ENCODE measurements at places on chromosomes 11 and 22. TPM values are rescaled to one million over a fixed set of nuclear protein-coding genes. Genes with fewer than 3 reads are reported as not detected.

- H3K4me1 ChIP-seq: peaks cover 70% of the 10 kb centered on the region
- DNase-seq: no peak
- H3K27ac ChIP-seq: peak overlapping the region; percentile 92
- H3K4me3 ChIP-seq: peak overlapping the region; percentile 65
Measured at GRCh38 chr11:85752201-85752889, 58.6 kb downstream of the SYTL2 start.

DNA sequence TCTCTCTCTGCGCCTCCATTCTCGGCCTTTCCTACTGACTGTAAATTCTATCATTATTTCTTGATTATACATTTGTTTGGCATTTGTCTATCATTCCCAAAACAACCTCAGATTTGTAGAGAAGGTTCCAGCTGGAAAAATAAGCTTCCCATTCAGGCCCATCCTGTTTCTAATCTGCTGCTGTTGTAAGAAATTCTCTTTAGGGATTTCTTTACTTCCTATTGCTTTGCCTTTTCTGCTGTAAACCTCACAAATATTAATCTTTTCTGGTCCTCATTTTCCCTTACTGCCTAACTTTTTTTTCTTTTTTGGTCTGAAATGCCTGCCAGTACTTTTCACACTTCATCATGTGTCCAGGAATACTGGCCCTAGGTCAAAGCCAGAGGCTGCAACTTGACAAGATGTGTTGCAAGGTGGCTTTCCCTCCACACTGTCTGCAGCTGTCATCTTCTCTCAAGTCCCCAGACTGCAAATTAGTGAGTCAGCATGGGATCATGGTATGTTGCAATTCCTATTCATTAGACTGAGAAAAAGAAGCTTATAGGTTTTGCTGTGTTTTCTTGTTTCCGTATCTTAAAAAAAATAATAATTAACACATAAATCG lies 858.7 kb upstream of the CHORDC1 start:
- H3K4me1 ChIP-seq: no peaks in the 10 kb centered on the region
- no peak for DNase-seq
- H3K27me3 ChIP-seq: no peaks in the 10 kb centered on the region
- H3K36me3 ChIP-seq: no peaks in the 10 kb centered on the region
- no peak overlapping the region for H3K27ac ChIP-seq
- no peak overlapping the region for H3K4me3 ChIP-seq

GRCh38 chr11:27212248-27212780 lies 150.7 kb downstream of the CCDC34 start:
- no peak overlapping the region for H3K4me3 ChIP-seq
- no peaks in the 10 kb centered on the region for H3K36me3 ChIP-seq
- DNase-seq: no peak
- peaks cover 2% of the 10 kb centered on the region for H3K27me3 ChIP-seq
- H3K27ac ChIP-seq: no peak overlapping the region

DNA sequence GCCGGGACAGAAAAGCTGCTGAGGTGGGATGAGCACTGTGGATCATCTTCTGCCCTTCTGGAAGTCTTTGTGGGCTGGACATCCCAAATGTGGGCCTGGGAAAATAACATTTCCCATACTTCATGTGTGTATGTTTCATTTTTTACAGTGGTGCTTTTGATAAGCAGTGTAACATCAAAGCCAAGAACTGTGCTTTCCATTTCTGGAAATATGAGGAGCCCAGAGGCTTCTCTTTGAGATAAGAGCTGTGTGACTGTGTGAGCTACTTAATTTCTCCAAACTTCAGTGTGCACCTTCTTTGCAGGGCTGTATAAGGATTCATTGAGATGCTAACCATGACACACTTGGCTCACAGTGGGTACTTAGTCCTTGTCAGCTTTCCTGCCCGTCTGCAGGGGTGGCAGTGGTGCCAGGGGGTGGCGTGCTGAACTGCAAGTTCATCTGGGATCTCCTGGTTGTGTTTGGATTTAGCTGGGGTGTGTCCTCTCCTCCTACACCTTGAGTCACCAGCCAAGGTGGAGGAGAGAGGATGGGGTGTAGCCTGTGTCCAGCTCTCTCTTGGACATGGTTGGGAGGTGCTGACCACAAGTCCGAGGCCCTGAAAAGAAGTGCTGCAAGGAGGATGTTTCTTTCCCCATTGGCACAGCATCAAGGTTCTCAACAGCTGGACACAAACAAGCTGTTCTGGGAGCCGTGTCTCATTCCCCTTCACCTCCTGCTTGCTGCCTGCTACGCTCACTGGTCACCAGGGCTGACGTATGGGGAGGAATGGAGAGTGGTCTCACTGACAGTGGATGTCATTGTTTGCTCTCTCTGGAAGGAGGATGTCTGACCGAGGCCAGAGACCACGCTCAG lies 139.4 kb downstream of the TEAD1 start:
- no peak overlapping the region for H3K4me3 ChIP-seq
- DNase-seq: no peak
- no peaks in the 10 kb centered on the region for H3K36me3 ChIP-seq
- H3K4me1 ChIP-seq: peaks cover 24% of the 10 kb centered on the region
- H3K27me3 ChIP-seq: peaks cover 45% of the 10 kb centered on the region

DNA sequence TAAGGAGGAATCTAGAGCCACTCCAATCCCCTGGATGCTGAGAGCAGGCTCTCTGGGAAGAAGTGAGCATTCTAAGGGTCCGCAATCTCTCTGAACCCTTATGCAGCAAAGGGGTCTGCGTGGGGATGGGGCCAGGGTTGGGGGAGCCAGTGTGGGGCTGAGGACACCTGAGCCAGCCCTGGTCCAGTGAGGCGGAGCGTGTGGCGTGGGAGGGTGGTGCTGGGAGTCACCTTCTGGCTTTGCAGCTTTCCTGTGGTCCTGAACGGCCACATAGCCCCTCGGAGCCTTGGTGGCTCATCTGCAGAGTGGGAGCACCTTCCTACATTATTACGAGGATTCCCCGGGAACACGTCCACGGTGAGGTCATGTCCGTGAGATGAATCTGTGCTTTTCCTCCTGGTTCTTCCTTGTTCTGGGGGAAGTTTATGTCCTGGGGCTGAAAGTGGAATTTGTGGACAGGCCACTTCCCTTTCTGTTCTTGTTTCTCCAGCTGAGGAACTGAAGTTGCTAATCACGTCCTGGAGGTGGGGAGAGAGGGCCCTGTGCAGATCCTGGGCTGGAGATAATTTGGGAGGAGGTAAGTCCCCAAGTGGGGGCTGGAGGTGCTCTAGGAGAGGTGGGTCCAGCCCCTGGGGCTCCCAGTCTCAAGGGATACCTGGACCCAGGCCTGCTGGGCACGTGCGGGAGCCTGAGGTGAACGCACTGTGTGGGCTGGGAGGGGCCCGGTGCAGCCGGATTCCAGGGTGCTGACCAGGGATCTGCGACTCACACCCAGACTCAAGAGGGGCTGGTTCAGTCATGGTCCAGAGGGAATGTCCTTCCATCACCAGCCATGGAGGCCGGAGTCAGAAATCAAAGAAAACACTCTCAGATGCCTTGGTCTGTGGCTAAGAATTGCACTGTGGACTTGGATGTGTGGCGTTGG lies 6.1 kb downstream of the MRGPRE start:
- H3K4me3 ChIP-seq: no peak overlapping the region
- H3K27ac ChIP-seq: no peak overlapping the region
- H3K27me3 ChIP-seq: peaks cover 8% of the 10 kb centered on the region
- H3K4me1 ChIP-seq: peaks cover 5% of the 10 kb centered on the region
- H3K36me3 ChIP-seq: no peaks in the 10 kb centered on the region
- no peak for DNase-seq

Gene MRGPRG
- not detected for total RNA-seq

DNA sequence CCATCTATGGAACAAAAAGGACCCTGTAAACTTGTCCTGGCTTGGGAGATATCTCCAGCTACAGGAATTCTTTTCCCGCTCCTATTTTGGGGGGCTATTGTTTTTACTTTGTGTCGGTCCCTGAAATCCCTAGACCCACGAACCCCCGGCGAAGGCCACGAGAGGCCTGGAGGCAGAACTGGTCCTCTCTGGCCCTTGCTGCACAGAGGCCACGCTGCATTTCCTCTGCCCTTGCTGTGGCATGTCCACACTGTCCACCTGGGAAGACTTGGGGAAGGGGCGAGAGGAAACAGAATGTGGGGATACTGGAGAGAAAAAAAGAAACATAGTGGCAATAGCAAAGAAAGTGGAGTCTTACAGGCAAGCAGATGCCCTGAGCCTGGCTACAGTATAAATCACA lies 2.3 kb upstream of the ANO1 start:
- no peak overlapping the region for H3K27ac ChIP-seq
- H3K27me3 ChIP-seq: peaks cover 67% of the 10 kb centered on the region
- H3K4me1 ChIP-seq: peaks cover 3% of the 10 kb centered on the region
- DNase-seq: peak; percentile 13
- H3K36me3 ChIP-seq: no peaks in the 10 kb centered on the region
- no peak overlapping the region for H3K4me3 ChIP-seq

DNA sequence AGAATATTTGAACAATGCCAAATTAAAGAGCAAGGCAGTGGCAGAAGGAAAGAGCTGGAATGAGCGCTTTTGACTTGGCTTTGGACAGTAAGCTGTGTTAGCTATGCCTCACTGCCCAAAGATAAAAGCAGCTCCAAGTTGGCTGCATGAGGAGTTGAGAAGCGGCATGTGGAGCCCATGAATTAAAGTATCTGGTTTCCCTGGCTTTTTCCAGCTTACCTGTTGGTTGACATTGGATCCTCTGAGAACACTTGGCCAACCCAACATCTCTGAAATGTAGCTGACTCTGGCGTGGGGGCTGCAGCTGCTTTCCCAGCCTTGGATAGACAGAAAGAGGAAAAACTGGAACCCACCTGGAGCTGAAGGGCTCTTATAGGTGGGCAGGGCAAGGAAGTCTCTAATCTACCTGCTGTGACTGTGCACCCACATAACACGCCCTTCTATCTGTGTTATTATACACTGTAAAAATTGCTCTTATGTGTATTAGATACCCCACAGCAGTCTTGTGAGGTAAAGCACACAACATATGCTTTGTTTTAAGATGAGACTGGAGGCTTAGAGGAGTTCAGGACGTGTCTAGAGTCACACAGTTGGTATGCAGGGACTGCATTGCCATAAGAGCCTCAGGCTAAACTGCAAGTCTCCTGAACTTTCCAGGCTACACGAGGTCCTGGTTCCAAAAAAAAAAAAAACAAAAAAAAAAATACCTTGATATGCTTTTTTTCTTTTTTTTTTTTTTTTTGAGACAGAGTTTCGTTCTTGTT lies 5.8 kb downstream of the UBASH3B start:
- no peak for DNase-seq
- H3K27me3 ChIP-seq: peaks cover 3% of the 10 kb centered on the region
- peaks cover 13% of the 10 kb centered on the region for H3K36me3 ChIP-seq
- peaks cover 51% of the 10 kb centered on the region for H3K4me1 ChIP-seq

- H3K27ac ChIP-seq: peak overlapping the region; percentile 12
- peaks cover 28% of the 10 kb centered on the region for H3K4me1 ChIP-seq
- peaks cover 81% of the 10 kb centered on the region for H3K27me3 ChIP-seq
- H3K4me3 ChIP-seq: peak overlapping the region; percentile 55
- peaks cover 4% of the 10 kb centered on the region for H3K36me3 ChIP-seq
- no peak for DNase-seq
Measured at GRCh38 chr11:31809541-31809856, 1.6 kb downstream of the PAX6 start.

- no peaks in the 10 kb centered on the region for H3K27me3 ChIP-seq
- no peaks in the 10 kb centered on the region for H3K36me3 ChIP-seq
- no peak for DNase-seq
- H3K4me1 ChIP-seq: no peaks in the 10 kb centered on the region
- no peak overlapping the region for H3K27ac ChIP-seq
Measured at GRCh38 chr22:25148149-25148691, 51.4 kb upstream of the CRYBB3 start.

Gene TUB
- 0.14 TPM for total RNA-seq
